ENCODE measurements at places on chromosomes 4 and X.

DNA sequence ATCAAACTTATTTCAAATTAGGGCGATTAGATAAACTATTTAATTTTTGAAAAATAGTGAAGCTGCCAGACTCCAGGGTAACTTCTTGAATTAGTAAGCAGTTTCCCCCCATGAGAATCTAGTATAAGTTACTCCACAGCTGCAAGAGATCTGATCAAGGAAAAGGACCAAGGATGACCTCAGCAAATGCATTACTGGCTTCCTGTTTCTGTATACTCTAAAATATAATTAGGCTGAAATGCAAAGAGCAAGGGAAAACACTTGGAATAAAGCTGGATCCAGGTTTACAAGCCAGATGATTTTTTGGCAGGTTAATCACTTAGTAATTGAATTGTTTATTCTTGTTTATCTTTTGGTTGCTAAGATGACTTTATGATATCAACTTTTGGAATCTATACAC, 13.4 kb upstream of the P2RY10 start:
- no peak for DNase-seq

DNA sequence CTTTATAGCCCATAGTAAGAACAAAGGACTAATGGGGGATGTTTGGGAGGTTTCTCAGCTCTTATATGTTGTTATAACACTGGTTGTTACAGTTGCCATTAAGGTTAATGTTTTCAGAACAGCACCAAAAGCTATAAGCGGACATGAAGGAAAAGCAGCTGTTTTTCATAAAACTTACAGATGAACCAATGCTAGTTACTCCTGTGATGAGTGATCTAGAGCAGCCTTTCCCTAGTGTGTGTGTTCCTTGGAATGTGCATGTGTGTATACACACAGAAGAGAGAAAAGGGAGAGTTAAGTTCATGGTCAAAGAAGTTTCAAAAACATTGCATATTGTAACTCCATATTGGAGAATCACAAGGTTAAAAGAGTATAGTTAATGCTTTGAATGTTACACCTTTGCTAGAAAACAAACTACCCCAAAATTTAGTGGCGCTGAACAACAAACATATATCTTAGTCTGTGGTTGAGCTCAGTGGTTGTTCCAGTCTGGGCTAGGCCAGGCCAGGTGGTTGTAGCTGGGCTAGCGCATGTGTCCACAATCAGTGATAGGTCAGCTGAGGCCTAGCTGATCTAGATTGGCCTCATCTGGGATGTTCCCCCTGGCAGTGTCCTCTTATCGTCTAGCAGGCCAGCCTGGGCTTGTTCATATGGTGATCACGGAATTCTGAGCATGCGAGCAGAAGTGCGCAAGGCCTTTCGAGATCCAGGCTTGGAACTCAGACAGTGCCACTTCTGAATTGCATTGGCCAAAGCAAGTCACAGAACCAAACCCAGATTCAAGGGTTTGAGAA, 151.0 kb downstream of the NHS start:
- no peak for DNase-seq

GRCh38 chrX:21487832-21488231, 113.6 kb downstream of the CNKSR2 start:
- no peak for DNase-seq

- peak; percentile 41 for DNase-seq
These were observed 169.6 kb downstream of the MID1IP1 start for GRCh38 chrX:38970845-38971244.

- DNase-seq: no peak
These were observed 10.1 kb upstream of the FAT1 start for GRCh38 chr4:186733778-186734177.

DNA sequence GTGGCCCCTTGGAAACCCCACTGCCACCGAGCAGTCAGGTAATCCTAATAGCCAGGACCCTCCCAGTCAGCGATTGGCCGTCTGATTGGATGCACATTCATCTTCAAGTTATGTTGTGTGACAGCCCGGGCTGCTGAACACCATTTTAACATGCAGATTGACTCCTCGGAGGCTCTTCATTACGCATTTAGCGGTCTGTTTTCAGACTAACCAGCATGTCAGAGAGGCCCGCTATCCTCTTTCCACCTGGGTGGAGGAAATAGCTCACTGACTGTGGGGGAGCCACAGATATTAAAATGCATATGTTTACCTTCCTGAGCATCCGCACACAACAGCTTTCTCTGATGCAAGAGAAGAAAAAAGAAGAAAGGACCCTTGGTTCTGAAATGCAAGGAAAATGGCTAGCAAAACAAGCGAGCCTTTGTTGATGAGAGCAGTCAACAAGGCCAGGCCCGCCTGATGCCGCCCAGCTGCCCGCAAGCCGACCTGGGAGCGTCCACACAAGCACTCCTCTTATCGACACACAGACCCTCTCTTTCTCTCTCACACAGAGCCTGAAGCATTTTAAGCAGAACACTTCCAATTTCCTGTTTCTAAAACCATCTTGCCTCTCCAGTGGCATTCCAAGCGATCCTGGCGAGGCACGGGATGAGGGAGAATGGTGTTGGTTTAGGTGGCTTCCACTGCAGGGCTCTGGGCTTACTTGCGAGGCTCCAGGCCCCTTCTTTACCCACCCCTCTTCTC, 118.3 kb downstream of the MGST2 start:
- no peak for DNase-seq

DNA sequence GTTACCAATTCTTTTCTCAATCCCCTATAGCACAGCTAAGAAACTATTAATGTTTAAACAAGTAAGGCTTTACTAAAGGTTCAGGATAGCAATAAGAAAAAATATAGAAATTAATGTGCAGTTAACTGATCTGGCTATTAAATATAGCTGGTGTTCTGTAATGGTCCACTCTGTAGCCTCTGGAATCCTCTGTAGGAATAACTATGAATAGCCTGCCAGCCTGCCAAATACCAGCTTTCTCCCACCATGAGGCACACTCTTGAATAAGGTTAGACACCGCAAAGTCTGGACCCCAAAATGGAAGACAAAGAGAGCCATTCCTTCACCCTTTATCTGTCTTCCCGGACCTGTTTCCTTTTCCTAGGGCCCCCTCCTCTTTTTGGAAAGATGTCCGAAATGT, 30.6 kb downstream of the CEP44 start:
- DNase-seq: no peak

- no peak for DNase-seq
These were observed 62.7 kb downstream of the BMP15 start for GRCh38 chrX:50973199-50973598.

DNA sequence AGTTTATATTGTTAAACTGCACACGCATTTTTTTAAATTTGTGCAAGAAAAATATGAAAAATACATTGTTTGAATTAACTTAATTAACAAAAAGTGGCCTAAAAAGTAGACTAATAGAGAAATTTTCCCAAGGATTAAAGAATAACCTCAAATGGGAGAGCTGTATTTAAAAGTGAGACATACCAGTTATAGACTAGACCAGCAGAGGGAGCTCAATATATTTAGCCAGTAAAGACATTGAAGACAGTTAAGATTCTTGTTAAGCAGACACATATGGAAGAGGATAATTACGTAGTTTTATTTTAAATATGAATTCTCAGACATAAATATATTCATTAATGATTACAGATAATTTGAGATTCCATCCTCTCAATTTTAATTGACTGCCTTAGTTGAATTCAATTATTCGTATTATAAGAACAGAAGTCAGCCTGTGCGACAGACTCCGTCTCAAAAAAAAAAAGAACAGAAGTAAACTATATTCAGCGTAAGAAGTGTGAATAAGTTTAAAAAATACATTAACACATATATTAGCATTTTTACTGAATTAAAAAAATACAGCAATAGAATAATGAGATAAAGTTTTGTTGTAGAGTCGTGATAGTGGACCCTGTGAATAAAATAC, 64.8 kb downstream of the GLRA3 start:
- DNase-seq: no peak

DNA sequence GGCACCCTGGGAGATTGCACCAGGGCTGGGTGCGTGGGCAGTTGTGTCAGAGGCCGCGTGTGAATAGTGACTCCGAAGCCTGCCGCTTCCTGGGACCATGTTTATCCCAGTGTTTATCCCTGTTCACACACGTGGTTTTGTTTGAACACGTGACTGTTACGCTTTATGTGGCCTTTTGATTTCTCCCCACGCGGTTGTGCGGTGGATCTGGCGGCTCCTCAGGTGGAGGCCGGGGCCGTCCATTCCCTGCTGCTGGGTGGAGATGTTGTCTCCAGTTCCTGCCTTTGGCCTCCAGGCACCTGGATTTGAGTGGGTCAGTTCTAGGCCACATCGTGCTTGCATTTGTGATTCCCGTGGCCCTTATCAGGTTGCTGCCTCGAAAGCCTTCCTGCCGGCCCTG, 35.1 kb downstream of the NELFA start:
- no peak for DNase-seq

- DNase-seq: peak; percentile 20
These were observed 57.6 kb upstream of the LGI2 start for GRCh38 chr4:25088093-25088952.

- no peak for DNase-seq
These were observed 79.0 kb downstream of the CPE start for GRCh38 chr4:165457793-165458192.

GRCh38 chr4:113260688-113261087, 211.2 kb downstream of the ANK2 start:
- no peak for DNase-seq

DNA sequence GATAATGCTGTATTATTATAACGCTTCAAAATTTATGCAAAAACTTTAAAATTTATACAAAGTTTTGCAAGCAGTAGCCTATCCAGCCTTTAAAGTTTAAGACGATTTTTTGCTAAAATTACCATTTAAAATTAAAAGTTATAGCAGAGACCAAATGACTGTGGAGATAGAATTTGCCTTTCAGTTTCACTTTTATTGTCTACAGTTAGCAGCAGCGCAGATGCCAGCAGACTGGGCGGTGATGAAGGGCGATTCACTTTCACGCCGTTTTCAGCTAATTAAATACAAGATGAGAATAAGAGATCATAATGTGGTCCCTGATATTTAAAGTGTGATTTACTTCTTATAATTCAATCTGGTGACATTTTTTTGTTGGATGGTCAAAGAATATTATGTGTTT, 1381.5 kb upstream of the ADGRL3 start:
- no peak for DNase-seq

DNA sequence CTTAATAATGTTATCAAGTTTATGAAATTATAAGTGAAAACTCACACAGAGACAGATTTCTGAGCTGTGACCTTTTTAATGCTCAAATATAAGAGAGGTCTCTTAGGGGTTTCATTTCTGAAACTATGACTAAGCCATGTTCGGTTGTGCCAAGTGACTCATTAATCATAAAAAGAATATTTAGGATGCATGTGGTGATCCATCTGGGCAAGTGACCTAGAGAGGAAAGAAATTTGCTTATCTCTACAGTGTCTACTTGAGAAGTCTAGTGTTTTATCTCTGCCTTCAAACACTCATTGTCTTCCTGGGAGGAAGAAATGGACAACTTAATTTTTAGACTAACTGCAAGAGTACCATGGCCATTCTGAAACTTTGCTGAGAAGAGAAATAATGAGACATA, 545.3 kb upstream of the GRID2 start:
- no peak for DNase-seq

DNA sequence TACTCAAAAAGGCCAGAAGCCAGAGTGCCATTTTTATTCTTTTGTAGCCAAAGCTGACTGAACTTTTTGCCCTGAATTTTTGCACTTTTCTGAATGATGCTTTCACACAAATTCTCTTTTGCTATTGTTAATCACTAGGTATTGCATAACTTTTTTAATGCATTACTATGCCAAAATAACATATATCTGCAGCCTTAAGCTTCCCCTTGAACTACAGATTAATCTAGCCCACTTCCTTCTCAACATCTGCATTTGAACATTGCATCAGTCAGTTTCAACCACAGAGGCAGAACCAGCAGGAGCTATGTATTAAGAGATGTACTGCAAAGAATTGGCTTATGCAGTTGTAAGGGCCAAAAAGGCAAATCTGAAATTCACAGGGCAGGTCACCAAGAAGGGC, 197.6 kb upstream of the GYPA start:
- no peak for DNase-seq

DNA sequence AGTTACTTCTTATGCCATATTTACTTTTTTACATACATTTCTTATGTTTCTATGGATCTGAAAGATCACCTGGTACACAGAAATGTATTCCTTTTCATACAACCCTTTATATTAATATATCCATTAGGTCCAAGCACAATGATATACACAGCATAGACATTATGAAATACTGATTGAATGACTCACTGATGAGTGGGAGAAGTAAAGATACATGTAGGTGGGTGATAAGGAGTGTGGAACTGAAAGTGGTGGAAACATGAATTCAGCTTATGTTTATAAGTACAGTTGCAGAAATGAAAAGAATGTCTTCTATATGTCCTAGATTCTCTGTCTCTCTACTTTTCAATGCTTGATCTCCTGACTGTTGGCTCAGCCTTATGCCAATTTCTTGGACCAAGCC, 87.9 kb downstream of the YIPF7 start:
- DNase-seq: no peak

DNA sequence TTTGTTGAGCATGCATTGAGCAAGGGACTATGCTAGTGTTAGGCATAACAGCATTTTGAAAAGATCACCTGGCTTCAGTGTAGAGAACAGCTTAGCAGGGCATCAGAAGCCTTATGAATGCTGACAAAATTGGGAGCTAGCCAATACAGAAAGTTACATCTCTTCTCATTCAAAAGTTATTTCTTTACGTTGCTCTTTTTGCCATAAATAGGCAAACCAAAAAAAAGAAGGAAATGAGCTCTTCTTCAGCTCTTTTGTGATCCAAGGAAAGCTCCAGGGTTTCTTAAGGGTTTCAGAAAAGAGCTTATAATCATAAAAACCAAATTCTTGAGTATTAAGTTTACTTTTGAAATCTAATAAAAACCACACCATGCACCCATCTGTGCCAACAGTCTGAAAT, 35.2 kb upstream of the LNX1 start:
- no peak for DNase-seq

DNA sequence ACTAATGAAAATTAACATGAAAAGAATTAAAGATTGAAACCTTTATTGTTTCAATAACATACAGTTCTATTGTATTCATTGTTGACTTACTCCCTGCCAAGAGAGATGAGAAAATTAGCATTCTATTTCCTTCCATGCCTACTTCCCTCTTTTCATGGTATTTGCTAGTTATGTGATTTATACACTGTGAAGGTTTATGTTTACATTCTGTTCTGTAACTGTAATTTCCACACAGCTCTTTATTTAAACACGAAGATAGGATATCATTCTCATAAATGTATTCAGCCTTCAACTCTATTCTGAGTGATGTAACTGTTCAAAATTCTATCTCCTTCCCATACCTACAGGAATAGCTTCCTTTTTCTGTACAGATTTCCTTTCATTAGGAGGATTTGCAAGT, 6.6 kb downstream of the CCDC110 start:
- no peak for DNase-seq

Measured in activated T-cell treated with anti-CD3 and anti-CD28 coated beads, Interleukin-2, amount 50 U/mL, for 48 hours (primary cell).